ENCODE measurements at places on chromosomes 16 and 17.

DNA sequence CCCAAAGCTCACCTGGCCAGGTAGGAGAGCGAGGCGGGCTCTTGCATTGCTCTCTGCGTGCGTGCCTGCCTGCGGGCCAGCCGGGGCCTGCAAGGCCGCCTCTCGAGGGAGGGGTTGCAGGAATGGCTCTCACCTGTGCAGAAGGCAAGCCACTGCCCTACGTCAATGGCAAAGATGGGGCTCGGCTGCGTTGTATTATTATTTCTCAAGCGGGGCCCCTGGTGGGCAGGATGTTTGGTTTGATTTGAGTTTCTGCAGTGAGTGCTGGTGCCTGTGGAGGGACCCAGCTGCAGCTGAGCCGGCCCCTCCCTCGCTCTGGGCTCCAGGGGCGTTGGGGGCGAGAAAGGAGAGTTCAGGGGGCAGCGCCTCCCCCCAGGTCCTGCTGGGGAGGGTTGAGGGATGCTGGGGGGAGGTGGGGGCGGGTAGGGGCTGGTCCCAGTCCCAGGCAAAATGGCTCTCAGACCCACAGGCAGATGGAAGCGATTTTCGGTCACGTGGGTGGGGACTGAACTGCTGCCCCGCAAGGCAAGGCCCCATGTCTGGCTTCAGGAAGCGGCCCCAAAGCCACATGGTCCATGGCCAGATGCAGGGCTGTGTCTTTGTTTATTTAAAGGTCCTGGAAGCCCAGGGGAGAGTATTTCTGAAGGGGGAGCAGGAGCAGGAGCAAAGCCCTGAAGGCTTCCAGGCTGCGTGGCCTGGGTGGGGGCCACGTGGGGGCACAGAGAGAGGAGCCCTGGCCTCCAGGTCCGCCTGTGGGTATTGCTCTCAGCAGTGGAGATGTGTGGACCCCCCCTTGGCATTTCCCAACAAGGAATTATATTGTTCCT lies 338.8 kb downstream of the SEC14L1 start:
- no peak for DNase-seq

DNA sequence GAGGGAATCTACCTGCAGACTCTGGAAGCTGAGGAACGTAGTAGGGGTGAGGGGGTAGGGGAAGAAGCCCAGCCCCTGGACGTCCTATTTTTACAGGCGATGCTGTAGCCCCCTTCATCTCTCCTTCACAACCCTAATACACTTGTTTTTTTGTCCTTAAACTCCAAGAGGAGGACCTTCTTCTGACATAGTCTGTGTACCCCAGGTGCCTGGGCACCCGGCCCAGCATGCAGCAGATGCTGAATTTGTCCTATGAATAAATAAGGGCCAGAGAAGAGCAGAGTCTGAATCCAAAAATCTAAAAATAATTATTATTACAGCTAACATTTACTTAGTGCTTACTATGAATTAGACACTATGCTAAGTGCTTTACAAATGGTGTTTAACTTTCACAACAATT lies 5.1 kb downstream of the KIF18B start:
- DNase-seq = no peak

- no peak for DNase-seq
Observed at GRCh38 chr17:60901806-60902205, 224.2 kb downstream of the BCAS3 start.

- no peak for DNase-seq
Observed at GRCh38 chr16:4239020-4239419, 2.9 kb downstream of the SRL start.

DNA sequence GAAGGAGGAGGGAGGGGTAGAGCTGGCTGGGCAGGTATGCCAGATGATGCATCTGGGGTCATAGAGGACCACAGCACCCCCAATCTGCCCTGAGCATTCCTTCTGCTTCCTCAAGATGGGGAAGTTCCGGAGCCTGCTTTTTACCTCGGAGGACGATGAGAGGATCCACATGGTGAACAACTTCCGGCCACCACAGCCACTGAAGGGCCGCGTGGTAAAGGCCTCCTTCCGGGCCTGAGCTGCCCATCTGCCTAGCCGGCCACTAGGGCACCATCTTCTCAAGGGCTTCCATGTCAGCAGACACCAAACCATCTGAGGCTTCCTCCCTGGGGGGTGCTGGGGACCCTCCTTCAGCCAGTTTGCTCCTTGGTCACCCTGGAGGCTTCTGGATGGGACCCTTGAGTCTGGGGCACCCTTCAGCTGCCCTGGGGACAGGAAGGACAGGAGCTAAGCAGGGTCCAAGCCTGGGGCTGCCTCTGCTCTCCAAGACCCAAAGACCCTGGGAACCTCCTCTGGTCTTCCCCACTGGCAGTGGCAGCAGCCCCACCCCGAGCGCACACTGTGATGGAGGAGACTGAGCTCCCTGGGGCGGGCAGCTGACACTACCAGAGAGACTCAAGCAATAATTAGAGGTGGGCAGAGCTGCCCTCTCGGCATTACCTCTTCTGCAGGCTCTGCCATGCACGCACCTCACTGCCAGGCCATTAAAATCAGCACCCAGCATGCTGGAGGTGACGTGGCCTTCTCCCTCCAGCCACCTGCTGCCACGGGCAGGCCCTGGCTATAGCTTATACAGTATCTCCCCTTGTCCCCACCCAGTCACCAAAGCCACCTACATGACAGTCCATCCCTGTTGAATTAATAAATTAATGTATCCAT lies 9.3 kb downstream of the CA7 start:
- DNase-seq = no peak

DNA sequence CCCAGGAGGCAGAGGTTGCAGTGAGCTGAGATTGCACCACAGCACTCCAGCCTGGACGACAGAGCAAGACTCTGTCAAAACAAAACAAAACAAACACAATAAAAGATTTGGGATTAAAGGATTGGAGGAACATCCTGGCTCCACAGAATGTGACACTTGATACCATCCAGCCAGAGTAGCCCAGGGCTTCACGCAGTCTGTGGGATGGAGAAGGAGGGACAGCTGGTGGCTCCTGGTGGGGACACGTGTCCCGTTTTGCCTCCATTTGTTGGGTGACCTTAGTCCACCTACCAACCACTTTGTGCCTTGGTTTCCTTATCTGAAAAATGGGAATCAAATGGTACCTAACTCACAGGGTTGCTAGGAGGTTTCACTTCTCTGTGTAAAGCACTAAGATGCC lies 12.4 kb upstream of the CYB561 start:
- DNase-seq = no peak

GRCh38 chr17:73187203-73187769 lies 5.6 kb upstream of the COG1 start:
- no peak for DNase-seq

DNA sequence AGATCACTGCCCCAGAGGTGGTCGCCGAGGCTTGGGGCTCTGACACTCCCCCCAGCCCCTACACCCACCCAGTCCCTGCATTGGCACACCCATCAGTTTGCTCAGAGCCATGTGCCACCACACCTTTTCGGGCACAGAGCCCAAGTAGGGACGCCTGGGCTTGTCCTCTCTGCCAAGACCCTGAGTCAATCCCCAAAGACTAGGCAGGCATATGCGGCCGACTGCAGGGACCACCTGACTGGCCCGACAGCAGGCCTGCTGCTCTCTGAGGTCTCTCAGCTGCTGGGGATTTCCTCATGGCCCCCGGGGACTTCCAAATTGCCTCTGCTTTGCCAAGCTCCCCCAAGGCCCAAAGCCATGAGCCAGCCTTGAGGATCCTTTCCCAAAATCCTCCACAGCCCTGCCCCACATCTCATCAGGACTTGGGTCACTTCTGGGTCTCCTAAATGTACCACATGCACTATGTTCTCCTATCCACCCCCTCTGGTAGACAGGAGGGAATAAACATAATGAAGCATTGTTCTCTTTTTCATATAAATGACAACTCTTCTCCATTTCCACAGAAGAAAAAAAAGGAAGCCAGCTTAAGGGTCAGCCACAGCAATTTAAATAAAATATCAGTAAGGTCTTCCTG lies 30.6 kb downstream of the MYO18A start:
- no peak for DNase-seq

GRCh38 chr16:3503523-3503922 lies 2.7 kb downstream of the CLUAP1 start:
- DNase-seq = peak; percentile 25

DNA sequence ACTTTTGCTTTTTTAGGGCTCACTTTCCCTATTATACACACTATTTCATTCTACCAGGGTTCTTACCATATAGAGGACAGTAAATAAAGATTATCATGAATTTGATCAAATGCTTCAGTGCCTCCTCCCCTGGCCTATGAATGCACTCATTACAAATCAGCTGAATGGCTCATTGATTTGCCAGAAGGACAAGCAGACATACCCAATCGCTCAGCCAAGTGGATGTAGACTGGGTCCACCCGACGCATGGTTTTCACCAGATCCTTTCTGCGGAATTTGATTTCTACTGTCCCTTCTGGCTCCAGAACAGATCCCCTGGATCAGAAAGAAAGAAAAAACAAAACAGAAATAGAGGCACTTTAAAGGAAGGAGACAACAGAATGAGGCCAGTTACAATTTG lies 162.6 kb downstream of the AATF start:
- DNase-seq = no peak

DNA sequence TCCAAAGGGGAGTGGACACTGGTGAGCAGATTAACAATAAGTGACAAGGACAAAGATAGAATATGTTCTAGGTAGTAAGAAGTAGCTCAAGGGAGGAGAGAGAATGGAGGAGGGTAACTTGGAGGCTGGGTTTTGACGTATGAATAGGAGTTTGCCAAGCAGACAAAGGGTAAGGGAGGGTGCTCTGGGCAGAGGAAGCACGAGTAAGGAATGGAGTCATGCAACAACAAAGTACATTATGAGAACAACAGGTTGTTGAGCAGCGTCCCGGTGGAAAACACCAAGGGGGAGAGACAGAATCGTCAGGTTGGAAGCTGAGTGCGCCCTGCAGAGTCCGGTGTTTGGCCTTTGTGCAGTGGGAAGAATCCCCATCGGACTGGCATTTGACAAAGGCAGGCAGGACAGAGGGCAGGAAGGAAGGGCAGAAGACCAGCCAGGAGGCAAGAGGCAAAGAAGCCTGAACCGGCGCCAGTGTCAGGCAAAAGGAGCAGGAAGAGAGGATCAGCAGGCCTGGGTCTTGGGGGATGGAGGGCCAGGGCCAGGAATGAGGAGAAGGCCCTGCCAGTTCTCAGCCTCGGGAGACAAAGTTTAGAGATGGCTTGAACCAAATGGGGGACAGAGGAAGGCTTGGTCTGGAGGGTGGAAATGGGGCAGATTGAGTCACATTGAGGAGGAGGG lies 134.3 kb upstream of the TNRC6C start:
- no peak for DNase-seq

DNA sequence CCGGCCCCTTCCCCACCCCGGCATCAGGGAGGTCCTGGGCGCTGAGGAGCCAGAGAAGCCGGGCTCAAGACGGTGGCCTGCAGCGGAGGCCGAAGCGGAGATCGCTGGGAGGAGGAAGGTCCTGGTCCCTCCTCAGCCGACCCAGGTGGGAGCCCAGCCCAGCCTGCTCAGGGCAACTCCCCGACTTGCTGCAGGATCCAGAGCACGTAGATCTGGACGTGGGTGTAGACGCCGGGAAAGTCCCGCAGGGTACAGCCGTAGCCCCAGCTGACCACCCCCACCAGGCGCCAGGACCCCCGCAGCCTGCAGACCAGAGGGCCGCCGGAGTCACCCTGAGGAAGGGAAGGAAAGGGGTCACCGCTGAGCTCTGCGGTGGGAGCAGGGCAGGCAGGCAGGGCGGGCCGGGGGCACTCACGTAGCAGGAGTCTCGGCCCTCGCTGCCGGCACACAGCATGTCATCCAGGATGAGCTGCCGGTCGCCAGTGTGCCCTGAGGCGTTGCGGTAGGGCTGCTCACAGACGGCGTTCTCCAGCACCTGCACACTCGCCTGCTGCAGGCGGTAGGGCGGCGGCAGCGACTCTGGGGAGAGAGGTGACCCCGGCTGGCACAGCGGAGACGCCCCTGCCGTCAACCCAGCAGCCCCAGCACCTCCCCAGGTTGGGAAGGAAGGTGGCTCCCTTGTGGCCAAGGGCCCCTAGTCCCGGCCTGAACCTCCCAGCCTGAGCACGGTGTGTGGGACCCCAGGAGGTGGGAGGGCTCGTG lies 5.4 kb downstream of the TPSD1 start:
- DNase-seq = no peak

GRCh38 chr17:32970281-32970680 lies 21.4 kb upstream of the SPACA3 start:
- DNase-seq = no peak

- DNase-seq = no peak
Observed at GRCh38 chr16:50839920-50840729, 98.2 kb downstream of the CYLD start.

DNA sequence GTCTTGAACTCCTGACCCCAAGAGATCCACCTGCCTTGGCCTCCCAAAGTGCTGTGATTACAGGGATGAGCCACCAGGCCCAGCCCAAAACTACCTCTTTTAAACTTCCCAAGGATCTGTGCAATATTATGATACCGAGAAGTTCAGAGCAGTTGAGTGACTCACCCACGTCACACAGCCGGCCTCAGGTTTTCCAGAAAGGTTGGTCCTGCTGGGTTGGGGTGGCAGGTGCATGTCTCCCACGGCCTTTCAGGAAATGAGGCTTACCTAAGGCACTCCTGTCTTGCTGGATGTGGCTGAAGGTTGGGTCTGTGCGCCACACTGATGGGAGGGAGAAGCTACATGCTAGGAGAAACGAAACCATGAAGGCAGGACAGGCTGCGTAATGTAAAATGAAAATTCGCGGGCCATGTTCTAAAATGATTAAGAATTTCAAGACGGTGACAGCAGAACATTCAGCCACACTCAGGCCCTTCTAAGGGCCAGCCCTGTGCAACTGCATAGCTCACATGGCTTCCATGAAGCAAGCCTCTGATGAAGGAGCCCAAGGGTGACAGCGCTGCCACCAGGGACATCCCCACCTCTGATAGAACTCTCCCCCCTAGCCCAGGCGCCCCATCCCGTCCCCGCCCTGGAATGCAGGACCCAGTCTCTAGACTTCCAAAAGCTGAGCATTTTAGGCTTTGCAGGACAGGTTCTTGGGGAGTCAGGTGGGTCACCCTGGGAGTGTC lies 6.6 kb upstream of the GLIS2 start:
- no peak for DNase-seq

GRCh38 chr17:38584350-38584925 lies 21.3 kb downstream of the SRCIN1 start:
- peak; percentile 54 for DNase-seq

GRCh38 chr16:49923411-49923810 lies 67.5 kb upstream of the ZNF423 start:
- no peak for DNase-seq

DNA sequence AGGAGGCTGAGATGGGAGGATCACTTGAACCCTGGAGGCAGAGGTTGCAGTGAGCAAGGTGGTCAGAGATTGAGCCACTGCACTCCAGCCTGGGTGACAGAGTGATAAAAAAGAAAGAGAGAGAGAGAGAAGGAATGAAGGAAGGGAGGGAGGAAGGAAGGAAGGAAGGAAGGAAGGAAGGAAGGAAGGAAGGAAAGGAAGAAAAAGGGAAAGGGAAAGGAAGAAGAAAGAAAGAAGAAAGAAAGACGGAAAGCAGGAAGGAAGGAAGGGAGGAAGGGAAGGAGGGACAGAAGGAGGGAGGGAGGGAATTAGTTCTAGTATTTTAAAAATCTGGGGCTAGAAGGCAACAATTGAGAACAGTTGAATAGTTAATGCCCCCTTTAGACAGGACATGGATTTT lies 161.5 kb upstream of the CACNG3 start:
- DNase-seq = no peak
